ENCODE measurements at places on chromosomes 11 and 22. TPM values are rescaled to one million over a fixed set of nuclear protein-coding genes. Genes with fewer than 3 reads are reported as not detected.

LRRC74B gene
- 0.05 TPM for polyA plus RNA-seq

GRCh38 chr11:34284811-34285481 is 72.9 kb downstream of the ABTB2 start:
- DNase-seq, result no peak

DNA sequence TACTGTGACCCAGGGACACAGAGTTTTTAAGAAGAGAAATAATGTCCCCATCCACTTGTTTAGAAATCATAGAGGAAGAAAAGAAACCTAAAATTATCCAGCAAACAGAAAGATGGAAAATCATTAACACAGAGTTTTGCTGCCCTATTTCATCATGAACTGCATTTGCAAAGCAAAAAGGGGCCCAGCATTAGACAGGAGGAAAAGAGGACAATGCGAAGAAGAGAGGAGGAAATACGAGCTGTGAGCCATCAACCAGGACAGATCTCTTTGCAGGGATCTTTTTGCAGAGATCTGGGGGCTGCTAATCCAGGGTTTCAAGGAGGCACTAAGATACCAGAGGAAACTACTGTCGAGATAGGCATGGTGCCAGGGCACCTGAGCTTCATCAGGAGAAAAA is 14.4 kb upstream of the NCAM1 start:
- DNase-seq, result no peak

CARD18 gene
- not detected for polyA plus RNA-seq

DNA sequence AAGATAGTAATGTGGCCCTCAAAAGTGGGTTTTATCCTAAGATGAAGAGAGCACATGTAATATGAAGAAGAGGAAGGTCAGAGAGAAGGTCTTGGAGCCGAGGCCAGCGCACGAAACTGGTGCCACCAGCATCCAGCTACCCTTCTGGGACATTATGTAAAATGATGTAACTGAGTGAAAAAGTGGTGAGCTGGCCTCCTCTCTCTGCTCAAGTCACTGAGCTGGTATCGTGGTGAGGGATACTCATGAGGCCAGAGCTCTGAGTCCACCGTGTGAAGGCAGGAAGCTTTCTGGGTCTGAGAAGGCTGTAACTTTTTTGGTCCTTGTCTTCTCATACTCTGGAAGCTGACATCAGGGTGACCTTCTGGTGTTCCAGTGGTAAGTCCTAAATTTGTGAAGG is 25.1 kb downstream of the RNF185 start:
- DNase-seq, result no peak

DNA sequence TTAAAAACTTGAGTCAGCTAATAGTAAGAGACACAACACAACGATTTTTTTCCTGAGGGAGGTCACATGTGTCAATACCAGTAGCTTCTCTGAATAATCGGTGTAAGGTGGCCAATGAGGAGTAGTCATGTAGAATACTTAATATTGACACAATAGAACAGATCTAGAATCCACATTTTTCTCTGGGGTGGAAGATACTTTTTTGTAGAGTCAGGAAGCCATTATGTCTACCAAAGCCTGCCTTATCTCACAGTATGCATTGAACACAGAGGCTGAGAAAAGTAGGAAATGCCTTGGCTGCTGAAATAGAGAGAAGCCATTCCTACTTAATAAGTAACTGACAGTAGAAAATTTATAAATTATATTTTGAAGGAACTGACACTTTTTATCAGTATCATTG is 725.0 kb downstream of the METTL15 start:
- no peak for DNase-seq

All from muscle of arm (tissue), 14 donors.